NCI-H226 (cell line): ENCODE measurements at places on chromosomes 11 and 22.
A peak's percentile ranks its signal among the peaks of the same experiment; 100 is the strongest.

DNA sequence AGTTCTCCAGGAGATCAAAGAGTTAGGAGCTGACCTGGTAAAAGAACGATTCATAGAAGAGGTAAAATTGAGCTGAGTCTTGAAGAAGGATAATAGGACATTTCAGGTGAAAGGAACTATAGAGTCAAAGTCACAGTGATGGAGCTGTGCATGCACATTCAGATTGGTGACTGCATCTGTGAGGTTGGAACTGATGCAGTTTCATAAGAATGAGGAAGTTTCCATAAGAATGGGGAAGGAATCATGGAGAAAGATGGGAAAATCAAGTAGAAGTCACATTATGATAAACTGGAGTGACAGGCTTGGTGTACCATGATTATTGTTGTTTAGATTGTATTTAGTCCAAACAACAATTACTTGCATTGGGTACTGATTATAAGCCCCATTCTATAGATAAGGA lies 232.2 kb downstream of the FAM76B start:
- no peak for DNase-seq

- DNase-seq: no peak
Measured at GRCh38 chr11:94926271-94926625, 47.1 kb downstream of the CWC15 start.

DNA sequence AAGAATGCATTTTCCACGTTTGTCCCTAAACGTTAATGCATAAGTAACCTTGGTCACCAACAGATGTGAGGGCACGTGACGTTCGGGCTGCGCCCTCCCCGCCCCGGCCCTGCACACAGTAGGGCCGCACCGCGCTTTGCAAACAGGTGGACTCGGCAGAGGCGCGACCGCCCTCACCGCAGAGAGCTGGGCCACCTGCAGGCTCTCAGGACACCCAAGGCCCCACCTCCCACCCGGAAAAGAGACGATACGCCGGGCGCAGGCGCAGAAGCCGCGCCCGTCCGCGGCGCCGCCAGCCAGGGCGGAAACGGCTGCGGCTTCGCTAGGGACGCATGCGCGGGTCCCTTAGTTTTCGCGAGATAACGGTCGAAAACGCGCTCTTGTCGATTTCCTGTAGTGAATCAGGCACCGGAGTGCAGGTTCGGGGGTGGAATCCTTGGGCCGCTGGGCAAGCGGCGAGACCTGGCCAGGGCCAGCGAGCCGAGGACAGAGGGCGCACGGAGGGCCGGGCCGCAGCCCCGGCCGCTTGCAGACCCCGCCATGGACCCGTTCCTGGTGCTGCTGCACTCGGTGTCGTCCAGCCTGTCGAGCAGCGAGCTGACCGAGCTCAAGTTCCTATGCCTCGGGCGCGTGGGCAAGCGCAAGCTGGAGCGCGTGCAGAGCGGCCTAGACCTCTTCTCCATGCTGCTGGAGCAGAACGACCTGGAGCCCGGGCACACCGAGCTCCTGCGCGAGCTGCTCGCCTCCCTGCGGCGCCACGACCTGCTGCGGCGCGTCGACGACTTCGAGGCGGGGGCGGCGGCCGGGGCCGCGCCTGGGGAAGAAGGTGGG lies at the start of gene FADD:
Gene FADD, plus strand, starts transcription at position 377 of the 831 bp plus-strand sequence. Its CDS starts 164 bp downstream, at position 541.
- peak; percentile 90 for DNase-seq

- peak; percentile 17 for DNase-seq
Measured at GRCh38 chr11:76047231-76047630, 159.1 kb downstream of the WNT11 start.

DNA sequence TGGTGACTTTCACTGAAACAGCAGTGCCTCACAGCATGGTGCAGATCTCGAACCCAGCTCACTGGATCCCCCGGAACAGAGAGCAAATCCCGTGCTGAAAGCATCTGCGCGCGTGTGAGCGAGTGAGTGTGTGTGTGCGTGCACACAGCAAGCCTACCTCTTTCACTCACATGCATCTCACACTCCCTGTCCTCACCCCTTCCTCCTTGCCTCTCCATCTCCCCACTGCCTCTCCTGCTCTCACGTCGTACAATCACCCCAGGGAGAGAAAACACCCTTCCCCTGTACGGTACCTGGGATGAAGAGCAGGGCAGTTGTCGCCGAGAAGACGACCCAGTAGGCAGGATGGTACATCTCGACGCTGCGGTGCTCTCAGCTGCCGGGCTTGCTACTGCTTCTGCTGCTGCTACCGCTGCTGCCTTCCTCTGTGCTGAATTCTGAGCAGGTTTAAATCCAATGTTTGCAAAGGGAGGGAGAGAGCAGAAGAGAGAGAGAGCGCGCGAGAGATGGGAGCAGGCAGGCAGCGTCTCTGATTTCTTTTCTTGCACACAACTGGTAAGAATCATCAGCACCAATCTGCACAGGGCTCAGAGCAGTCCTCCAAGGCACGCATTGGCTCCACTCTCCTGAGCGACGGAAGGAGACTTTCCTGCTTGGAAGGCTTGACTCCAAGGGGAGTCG lies at the start of gene OPCML:
Gene OPCML, minus strand, starts transcription at position 531 of the 681 bp plus-strand sequence.
- no peak for DNase-seq

DNA sequence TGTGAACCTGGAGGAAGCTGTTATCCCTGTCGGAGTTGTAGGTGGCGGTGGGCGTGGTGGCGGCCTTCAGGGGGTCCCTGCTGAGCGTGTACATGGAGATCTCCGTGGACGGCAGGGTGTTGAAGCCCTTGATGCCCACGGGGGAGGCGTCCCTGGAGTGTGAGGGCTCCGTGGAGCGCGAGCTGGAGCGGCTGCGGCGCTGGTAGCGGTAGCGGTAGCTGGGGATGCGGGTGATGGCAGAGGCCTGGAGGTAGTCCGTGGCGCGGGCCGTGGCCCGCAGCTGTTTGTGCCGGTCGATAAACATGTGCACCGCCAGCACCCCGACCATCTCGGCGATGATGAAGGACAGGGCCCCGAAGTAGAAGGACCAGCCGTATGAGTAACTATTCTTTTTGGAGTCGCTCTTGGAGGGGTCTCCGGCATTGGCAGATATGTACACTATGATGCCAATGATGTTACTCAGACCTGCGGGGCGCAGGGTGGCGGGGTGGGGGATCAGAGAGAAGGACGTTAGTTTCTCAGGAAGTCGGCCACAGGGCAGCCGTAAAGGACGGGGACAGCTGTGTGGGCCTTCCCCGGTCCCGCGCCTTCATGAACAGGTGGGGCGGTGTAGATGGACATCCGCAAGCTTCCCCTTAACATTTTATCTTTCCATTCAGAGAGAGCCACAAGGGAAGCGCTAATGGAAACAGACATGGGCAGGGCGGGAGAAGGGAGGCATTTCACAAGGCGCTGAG lies 35.6 kb upstream of the EIF3D start:
- no peak for DNase-seq

DNA sequence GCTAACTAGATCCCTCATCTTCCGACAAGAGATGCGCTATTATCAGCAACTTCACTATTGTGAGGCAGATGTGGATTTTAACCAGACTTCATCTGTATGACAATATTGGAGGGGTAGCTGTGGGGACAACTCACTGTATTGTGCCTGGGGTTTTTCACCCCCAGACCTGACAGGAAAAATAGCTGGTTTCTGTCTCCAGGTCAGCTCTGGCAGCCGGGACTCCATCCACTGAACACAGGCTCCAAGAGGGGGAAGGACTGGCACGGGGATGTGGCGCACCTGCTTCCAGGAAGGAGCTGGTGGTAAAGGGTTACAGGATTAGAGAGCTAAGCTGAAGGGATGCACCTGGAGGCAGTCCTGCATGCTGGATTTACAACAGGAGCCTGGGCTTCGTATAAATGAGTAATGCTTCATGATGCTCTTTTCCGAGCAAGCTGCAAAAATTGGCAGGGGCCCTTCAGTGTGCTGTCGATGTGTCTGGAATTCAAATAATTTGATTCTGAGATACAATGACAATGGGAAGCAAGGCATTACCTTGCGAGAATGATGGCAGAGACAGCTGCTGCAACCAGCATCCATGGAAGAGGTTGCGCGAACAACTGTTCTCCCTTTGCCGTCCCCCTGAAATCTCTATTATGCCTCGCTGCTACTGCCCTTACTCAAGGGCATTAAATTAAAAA lies 49.5 kb downstream of the LMO2 start:
- DNase-seq: no peak

DNA sequence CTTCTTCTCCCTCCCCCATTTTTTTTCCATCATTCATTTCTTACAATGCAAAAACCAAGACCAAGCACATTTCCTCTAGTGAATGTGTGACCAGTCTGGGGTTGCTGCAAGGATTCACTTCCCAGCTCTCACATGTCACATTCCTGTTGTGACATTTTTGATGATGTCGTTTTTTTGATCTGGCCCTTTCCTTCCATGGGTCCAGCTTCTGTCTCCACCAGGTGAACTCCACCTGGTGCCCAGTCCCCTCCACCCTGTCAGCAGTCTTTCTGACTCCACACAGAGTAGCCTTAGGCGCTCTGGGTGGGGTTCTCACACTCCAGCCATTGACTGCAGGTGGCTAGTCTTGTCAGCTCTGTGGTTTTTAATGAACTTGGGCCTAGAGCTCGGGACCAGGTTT lies 15.6 kb downstream of the PANX1 start:
- no peak for DNase-seq

- no peak for DNase-seq
Measured at GRCh38 chr11:75510004-75510722, 15.6 kb downstream of the GDPD5 start.
